ENCODE measurements at places on chromosomes 7 and 10. TPM values are rescaled to one million over a fixed set of nuclear protein-coding genes. Genes with fewer than 3 reads are reported as not detected.

- no peak overlapping the region for H3K27ac ChIP-seq
- no peaks in the 10 kb centered on the region for H3K27me3 ChIP-seq
- DNase-seq = no peak
- H3K4me3 ChIP-seq = no peak overlapping the region
- peaks cover 2% of the 10 kb centered on the region for H3K36me3 ChIP-seq
Measured at GRCh38 chr7:36264123-36264801, 111.2 kb downstream of the EEPD1 start.

DNA sequence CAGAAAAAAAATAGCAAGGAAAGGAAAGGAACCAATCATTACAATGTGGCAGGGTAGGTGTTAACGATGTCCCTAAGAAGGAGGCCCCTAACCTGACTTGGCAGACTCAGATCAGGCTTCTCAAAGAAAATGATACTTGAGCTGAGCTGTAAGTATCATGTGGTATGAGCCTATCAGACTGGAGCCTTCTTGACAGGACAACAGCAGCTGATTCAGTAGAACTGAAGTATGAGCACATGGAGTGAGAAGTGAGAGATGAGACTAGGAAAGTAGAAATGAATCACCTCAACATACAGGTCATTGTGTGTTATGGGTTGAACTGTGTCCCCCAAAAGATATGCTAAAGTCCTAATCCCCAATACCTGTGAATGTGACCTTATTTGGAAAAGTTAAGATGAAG, 66.3 kb downstream of the MTERF1 start:
- no peaks in the 10 kb centered on the region for H3K36me3 ChIP-seq
- no peak for DNase-seq
- H3K27me3 ChIP-seq = no peaks in the 10 kb centered on the region
- no peak overlapping the region for H3K4me3 ChIP-seq
- no peaks in the 10 kb centered on the region for H3K4me1 ChIP-seq
- H3K27ac ChIP-seq = no peak overlapping the region

The LRRD1 gene
- polyA plus RNA-seq = 0.19 TPM

DNA sequence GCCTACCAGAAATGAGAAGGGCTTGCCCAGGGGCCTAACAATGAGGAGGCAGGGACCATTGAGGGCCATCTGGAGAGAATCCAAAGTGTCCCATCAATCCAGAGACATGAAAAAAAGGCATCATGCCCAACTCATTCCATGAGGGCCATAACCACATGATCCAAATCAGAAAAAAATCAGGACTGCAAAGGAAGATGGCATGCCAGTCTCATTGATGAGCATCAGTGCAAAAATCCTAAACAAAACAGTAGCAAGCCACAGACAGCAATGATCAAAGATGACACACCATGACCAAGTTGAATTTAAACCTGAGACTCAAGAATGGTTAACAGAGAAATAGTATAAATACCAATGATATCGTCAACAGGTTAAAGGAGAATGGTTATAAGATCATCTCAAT, 7.0 kb upstream of the CYP3A4 start:
- peak overlapping the region; percentile 60 for H3K27ac ChIP-seq
- DNase-seq = no peak
- H3K4me3 ChIP-seq = no peak overlapping the region
- no peaks in the 10 kb centered on the region for H3K36me3 ChIP-seq
